GM12891 (cell line): ENCODE measurements at places on chromosomes 2 and 18.

DNA sequence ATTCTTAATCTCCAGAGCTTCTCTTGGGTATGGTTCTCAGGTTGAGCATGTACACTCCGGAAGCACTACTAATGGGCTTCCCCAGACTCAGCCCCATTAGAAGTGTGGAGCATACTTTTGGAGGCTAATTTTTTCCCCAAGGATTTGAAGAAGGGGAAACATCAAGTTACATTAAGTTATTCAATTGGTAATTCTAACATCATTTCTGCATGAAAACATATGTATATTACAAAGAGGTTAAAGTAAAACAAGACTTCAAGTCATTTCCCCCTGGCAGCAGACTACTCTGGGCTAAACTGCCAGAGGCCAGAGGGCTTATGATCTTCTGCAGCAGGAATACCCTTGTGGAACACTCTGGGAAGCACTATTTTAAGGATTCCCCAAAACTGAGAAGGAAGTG lies 227.7 kb upstream of the STK17B start:
- DNase-seq = no peak

DNA sequence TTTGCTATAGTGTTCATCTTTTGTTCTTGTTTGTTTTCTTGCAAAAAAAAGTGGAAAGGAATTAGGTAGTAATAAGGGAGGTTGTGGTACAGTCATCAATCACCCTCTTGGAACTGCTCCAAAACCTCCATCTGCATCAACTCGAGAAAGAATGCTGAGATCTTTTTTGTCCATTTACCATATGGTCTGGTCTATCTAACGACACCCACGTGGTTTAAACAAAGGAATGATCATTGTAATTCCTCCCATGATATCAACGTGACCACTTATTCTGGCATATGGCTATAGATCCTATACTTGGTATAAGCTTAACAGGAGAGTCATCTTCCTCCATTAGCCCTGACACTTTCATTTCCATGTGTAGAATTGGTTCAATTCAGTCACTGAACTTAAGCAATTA lies 1025.3 kb upstream of the NXPH2 start:
- DNase-seq = no peak

- DNase-seq = no peak
These were observed 22.6 kb downstream of the NYAP2 start for GRCh38 chr2:225422145-225422544.

DNA sequence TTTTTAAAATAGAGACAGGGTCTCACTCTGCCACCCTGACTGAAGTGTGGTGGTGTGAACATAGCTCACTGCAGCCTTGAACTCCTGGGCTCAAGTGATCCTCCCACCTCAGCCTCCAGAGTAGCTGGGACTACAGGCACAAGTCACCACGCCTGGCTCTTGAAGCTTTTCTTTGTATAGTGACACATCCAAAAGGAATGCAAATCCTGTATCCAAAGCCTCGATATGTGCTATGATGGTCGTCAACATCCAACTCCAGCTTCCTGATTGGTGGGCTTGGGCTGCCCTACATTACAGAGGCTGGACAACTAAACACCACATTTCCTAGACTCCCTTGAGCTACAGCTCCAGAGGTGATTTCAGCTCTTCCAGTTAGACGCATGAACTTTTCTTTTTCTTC lies 101.7 kb upstream of the PGAP1 start:
- no peak for DNase-seq

- no peak for DNase-seq
These were observed 163.1 kb upstream of the RGPD4 start for GRCh38 chr2:107663632-107664031.

GRCh38 chr2:48049371-48049770 lies 143.1 kb upstream of the FBXO11 start:
- DNase-seq = no peak
